ENCODE measurements at places on chromosomes 4 and X.

GRCh38 chr4:25879587-25879986, 16.8 kb upstream of the SEL1L3 start:
- no peak for DNase-seq

- no peak for DNase-seq
These were observed 466.4 kb downstream of the DMD start for GRCh38 chrX:32744921-32745320.

GRCh38 chr4:6716958-6717655, 1.1 kb downstream of the BLOC1S4 start:
- no peak for DNase-seq

GRCh38 chr4:147760176-147760575, 28.3 kb downstream of the ARHGAP10 start:
- DNase-seq, result no peak

GRCh38 chrX:45768666-45769236, 568.1 kb upstream of the DIPK2B start:
- DNase-seq, result no peak

GRCh38 chrX:49071877-49072711, 1.7 kb downstream of the PRAF2 start:
- DNase-seq, result no peak

DNA sequence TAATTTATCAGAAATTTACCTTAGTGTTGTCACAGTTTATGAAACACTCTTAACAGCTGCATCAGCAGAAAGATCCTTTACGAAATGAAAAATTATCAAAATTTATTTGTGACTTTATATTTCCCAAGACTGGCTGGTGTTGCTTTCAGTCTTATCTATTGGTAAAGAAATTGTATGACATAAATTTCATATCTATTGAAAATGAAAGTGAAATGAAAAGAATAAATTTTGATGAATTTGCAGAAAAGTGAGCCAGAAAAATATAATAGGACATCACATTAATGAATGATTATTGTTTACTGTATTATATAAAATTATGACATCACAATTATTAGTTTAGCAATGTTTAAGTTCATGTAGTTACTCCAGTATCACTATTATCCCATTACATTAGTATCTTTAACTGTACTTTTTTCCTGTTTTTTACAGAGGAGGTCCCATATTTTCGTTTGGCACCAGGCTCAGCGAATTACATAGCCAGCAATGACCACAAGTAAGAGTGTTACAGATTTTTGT, 13.2 kb upstream of the TMEM165 start:
- no peak for DNase-seq

- no peak for DNase-seq
These were observed 558.2 kb upstream of the GNPDA2 start for GRCh38 chr4:45284400-45285085.

DNA sequence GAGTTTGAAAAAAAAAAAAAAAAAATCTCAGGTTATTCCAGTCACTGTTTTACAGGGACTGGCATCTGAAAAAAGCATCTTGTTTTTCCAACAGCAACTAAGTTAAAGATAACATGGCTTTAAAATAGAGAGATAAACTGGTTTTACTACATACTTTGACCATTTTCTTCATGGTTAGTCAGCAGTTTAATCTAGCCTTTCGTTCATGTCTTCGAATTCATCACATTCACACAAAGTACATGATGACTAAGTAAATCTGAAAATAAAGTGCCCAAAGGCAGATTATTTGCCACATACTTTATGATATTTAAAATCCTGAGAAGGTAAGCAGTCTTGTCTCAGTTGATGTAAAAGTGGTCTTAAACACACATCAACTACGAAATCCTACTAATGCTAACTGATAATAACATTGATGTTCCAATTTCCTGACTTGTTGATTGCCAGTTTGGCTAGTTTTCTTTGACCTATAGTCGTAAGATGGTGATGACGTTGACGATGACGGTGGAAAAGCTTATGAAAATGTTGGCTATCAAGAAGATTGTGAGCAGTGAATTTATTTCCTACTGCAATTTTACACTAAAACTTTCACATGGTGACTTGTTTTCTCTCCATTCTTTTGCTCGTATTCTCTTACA, 540.5 kb upstream of the BOD1L1 start:
- DNase-seq, result no peak

DNA sequence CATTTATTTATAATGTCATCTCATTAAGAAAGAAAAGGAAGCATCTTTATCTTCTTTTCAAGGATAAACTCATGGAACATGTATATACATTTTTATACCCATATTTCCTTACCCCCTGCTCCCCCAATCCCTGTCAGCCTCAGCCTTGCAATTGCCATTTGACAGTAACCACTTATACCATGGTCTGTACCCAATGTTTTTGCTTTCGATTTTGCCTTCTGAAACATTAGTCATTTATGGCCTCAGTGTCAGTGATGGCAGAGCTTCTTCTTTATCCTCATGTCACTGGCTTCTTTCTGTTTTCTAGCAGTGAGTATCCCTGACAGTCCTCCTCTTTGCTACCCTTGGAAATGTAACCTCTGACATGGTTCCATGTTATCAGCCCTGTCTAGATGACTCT, 228.4 kb downstream of the SPRY1 start:
- no peak for DNase-seq

GRCh38 chr4:3770323-3771163, 4.4 kb downstream of the ADRA2C start:
- no peak for DNase-seq

GRCh38 chr4:94831607-94832006, 73.9 kb downstream of the BMPR1B start:
- DNase-seq, result no peak

- DNase-seq, result no peak
These were observed 1548.5 kb upstream of the IGFBP7 start for GRCh38 chr4:58658701-58659100.

GRCh38 chr4:48065587-48066052, 49.0 kb downstream of the NIPAL1 start:
- DNase-seq, result peak; percentile 19

- DNase-seq, result no peak
These were observed 81.5 kb downstream of the QRFPR start for GRCh38 chr4:121299367-121299766.

DNA sequence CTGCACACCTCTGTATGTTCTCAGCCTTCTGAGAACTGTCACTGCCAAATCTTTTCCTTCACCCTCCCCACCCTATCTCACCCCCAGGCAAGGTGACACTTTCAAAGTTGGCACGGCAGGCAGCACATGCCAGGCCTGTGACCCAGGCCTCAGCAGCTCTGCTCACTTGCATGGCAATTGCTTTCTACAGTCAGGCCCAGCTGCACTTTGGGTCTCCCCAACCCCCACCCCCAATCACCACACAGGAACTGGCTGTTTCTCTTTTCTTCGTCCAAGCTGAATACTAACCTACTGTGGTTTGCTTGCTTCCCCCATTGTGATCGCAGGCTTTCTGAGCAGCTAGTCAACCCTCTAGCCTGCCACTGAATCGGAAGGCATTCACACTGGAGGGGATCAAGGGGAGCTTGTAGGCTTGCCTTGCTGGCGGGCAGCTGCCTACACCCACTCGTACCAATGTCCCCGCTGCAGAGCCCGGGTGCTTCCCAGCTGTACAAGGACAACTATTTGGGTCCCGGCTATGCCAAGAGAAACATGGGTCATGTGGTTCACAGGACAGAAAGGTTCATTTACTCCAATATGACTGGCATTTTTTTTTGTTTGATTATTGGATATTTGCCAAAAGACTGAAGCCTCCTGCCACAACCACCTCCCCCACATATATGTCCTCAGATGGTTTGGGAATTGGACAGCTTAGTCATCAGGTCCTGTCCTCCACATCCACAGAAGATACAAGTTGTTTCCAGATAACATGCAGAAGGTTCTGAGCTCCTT, 28.1 kb downstream of the SLC25A43 start:
- DNase-seq, result peak; percentile 29

GRCh38 chr4:82611982-82612381, 50.2 kb upstream of the TMEM150C start:
- no peak for DNase-seq

DNA sequence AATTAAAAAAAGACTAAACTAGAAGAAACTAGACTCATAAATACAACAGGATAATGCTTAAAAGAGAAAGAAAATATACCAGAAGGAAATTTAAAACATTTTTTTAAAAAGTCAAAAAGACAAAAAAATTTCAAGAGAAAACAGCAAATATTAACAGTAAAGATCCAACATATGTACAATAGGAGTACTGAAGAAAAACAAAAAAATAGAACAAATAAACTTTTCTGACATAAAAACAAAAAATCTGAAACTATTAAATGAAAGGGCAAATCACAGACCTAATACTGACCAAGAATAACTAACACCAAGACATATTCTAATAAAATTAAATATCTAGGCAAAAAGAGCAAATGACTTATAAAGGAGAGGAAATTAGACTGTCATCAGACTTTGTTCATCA, 11.5 kb downstream of the DNAJB14 start:
- no peak for DNase-seq

- DNase-seq, result no peak
These were observed 445.4 kb downstream of the BCOR start for GRCh38 chrX:39652336-39652735.

DNA sequence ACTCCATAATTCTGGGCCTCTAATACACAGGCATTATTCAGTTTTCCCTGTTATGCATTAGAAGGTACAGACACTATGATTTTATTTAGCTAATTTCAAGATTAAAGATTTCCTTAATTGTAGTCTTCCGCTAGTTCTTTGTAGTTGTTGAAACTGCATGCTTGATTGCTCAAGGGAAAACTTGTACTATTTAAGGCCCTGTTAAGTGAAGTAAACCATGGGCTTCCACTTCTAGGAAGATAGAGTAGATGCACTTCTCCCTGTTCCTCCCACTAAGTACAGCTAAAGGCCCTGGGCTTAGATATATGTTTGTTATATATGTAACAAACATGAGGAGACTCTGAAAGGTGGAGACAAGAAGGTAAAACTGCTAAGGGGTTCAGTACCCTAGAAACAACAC, 215.8 kb upstream of the LEF1 start:
- no peak for DNase-seq

- no peak for DNase-seq
These were observed 21.8 kb upstream of the SEC24D start for GRCh38 chr4:118857760-118858159.

GRCh38 chr4:65538571-65538970, 131.7 kb downstream of the EPHA5 start:
- DNase-seq, result no peak

- DNase-seq, result no peak
These were observed 109.4 kb upstream of the FAM9C start for GRCh38 chrX:13153796-13154195.

DNA sequence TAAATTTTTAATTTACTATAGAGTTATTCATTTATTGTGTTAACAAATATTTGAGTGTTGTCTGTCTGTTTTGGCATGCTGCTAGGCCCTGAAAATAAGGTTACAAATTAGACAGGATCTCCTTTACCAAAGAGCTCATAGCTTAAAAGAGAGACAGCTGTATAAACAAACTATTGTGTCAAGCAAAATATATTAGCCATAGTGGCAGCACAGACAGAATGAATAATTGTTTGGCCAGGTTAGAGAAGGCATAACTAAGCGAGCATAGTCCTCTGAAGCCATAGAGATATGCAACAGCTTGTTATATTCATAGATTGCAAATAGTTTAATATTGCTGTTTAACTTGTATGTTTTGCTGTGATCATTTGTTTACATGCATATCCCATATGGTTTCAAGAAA, 66.7 kb upstream of the NDUFC1 start:
- no peak for DNase-seq

DNA sequence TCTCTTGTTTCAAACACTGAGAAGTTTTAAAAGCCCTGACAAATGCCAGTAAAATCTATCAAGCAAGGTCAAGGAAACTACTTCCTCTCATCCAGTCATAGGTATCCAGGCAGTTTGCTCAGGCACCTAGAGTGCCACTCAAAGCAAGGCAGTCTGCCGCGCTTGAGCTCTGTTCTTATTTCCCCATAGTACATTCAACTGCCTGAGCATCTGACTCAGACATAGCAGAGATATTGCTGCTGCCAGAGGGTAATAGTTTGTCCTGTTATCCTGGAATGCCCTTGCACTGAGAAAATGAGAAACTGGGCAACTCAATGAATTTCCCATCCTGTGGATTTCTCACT, 16.1 kb upstream of the ATP8A1 start:
- peak; percentile 11 for DNase-seq
